ENCODE measurements at places on chromosomes 5 and 9. TPM values are rescaled to one million over a fixed set of nuclear protein-coding genes. Genes with fewer than 3 reads are reported as not detected.

Gene CRB2
- total RNA-seq = not detected

Gene CDX1
- 0.76 TPM for total RNA-seq

Gene TUSC1
- 9.8 TPM for total RNA-seq

Gene REEP2
- 1.5 TPM for total RNA-seq

Gene TMEM215
- 0.31 TPM for total RNA-seq

Gene CDH6
- total RNA-seq = 0.57 TPM

Gene PCDHGB7
- total RNA-seq = 18.3 TPM

Gene CCL21
- total RNA-seq = 5.6 TPM

Gene TMC1
- not detected for total RNA-seq

Gene SLC6A19
- not detected for total RNA-seq

Gene OBP2B
- total RNA-seq = 7.5 TPM

DNA sequence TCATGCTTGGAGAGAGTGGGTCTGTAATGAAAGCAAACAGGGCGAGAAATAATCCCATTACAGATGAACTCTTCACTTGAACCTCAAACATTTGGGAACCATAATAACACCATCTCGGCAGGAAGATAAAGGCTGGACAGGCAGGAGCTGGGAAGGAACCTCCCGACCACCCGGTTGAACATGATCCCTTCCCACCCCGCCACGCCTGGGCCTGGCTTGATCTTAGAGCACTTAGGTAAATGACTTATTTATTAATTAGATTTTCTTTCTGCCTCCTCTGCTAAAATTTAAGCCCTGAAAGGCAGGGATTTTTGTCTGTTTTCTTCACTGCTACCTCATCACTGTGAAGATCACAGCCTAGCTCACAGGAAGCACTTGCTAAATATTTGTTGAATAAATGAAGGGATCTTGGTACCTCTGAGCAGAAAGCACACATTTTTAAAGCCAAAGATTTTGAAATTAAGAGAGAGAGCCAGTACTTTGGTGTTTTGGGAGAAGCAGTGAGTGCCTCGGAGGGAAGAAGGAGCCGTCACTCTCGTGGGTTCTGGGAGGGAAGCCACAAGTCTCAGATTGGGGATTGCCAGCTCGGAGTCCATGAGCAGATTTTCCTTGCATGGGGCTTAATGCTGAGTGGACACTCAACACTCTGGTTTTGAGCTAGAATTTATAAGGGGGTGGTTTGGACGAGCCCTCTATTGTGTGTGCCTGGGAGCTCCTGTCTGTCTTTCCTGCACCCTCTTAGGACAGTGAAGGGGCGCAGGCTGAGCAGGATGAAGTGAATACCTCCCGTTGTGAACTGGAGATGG, 133.3 kb downstream of the MACROH2A1 start:
- DNase-seq = no peak

- no peak for DNase-seq
Observed at GRCh38 chr5:163612358-163613149, 107.1 kb downstream of the MAT2B start.

- no peak for DNase-seq
Observed at GRCh38 chr9:22033012-22033630, 24.0 kb upstream of the CDKN2B start.

DNA sequence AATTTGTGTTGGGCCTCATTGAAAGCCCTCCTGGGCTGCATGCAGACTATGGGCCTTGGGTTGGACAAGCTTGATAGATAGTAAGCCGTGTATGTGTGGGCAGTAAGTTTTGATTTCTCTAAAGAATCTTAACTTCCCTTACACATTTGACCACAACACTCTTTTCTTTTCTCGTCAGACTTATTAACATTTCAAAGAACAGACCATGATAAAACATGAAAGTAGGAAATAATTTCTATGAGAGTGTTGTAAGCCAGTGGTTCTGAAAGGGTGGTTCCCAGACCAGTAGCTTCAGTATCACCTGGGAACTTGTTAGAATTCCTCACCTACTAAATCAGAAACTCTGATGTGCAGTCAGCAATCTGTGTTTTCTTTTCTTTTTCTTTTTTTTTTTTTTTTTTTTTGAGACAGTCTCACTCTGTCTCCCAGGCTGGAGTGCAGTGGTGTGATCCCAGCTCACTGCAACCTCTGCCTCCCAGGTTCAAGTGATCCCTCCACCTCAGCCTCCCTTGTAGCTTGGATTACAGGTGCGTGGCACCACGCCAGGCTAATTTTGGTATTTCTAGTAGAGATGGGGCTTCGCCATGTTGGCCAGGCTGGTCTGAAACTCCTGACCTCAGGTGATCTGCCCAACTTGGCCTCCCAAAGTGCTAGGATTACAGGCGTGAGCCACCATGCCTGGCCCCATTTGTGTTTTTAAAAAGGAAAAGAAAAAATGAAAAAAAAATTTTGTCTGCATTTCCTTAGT, 20.0 kb upstream of the GCNT1 start:
- DNase-seq = no peak

DNA sequence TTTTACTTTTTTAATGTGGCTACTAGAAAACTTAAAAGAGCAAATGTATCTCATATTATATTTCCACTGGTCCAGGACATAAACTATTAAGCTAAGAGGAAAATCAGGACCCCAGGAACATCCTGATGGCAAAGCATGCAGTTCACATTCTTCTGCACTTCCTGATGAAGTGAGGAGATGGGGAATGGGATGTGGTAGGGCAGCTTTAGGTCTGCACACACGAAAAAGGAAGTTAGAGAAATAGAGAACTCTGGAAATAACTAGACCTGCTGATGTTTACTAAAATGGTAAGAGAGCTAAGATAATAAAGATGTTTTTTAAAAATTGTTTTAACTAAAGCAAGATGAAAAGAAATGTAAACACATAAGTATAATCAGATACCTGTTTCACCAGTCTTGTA, 39.7 kb upstream of the NIPBL start:
- DNase-seq = no peak

DNA sequence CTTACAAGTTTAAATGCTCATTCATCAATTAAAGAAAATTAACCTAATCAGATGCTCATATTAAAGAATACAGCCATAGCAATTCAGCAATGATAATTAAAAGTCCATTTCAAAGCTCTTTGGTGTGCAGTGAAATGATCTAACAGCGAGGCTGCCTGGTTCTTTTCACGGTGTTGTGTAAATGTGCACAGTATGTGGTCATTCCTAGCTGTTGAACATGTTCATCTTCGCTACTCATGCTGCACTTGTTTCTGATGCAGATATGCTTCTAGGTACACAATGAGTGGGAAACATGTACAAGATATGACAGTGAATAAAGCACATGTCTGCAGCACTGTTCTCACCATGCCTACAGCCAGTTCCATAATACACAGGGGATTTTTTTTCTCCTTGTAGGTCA, 163.5 kb downstream of the NR2F1-AS1 start:
- no peak for DNase-seq

DNA sequence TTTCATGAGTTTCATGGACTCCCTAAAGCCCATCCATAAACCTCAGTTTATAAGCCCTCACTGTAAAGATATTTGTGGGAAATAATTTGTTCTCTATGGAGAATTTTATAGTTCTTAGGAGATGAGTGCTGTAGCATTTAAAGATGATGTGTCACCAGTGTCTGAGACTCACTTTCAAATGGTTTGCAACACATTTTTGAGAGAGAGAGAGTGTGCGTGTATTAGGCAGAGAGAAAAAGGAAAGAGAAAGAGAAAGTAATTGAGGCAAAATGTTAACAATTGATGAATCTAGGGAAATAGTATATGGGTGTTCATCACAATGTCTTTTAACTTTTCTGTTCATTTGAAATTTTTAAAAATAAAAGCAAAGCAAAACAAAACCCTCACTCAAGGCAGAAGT, 479.0 kb downstream of the ZSWIM6 start:
- no peak for DNase-seq

- peak; percentile 60 for DNase-seq
Observed at GRCh38 chr5:180214870-180215770, 6.1 kb upstream of the RASGEF1C start.

GRCh38 chr5:55855509-55855908, 4.4 kb downstream of the IL31RA start:
- no peak for DNase-seq

GRCh38 chr5:10460252-10460906, 18.7 kb downstream of the ROPN1L start:
- DNase-seq = no peak

DNA sequence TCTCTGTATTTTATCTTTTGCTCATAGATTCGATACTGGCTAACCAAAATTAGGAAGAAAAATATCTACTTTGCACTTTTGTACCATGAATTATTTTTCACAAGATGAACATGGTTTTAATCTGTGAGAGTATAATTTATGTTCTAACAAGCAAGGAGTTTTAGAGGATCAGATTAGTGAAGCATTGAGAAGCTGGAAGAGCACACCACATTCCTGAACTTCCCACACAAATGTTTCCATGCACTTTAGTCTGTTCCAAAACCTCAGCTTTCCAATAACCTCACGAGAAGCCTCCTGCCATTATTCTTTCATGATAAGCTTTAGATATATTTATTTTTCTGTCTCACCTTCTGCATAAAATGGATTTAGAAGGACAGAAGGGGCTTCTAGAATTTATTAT, 98.7 kb upstream of the MPDZ start:
- no peak for DNase-seq

- DNase-seq = no peak
Observed at GRCh38 chr9:13061390-13061789, 218.1 kb downstream of the MPDZ start.

- no peak for DNase-seq
Observed at GRCh38 chr5:84478603-84479002, 93.9 kb upstream of the EDIL3 start.

DNA sequence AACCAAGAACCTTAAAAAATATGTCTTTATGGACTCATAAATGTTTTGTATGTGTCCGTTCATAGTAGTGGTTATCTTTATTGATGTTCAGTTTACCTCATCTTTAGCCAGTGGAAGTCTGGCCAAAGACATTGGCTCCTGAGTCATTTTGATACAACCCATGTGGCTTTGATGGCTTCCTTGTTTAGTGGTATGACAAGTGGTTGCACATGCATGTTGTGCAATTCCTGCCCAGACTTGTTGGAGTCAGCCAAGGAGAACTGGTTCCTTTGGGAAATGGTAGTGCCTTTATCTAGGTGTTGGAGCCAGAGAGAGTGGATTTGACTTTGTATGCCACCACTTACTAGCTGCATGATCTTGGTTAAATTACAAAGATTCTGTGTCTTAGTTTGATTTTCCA, 94.3 kb downstream of the RPS23 start:
- no peak for DNase-seq

- DNase-seq = no peak
Observed at GRCh38 chr9:71479621-71480020, 288.7 kb downstream of the CEMIP2 start.

DNA sequence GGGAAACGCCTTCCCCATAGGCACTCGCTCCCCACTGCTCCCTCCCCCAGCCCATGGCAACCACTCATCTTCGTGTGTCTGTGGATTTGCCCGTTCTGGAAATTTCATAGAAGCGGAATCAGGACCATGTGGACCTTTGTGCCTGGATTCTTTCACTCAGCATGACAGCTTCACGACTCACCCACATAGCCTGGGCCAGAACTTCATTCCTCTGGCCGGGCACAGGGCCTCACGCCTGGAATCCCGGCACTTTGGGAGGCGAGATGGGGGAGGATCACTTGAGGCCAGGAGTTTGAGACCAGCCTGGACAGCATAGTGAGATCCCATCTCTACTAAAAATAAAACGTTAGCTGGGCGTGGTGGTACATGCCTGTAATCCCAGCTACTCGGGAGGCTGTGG, 12.1 kb upstream of the DIPK1B start:
- no peak for DNase-seq

DNA sequence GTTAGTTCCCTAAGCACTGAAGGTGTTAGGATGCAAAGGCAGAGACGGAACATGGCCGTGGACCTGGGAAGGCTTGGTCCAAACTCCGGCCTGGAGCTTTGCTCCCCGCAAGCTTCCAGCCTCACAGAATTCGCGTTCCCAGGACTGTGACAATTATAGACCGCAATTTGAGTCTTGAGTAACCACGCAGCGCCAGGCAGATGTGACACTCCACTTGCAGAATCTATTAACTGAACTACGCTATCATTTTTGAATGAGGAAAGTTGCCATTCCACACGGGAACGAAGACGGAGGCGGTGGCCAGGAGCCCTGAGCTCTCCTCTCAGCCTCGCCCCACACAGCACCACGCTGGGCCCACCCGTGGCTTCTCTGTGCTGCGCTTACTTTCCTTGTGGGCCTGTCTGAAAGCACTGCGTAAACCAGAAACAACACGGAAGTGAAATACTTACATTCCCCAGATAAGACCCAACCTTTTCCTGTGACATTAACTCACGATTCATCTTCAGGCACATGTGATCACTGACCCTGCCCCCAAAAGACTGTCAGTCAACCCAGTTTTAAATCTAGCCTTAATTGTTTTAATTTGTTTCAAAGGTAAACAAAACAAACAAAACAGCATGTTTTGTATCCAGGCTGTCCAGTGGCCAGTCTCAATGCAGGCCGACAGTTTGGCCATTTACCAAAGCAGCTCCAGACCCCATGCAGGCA, 16.1 kb upstream of the COL5A1 start:
- peak; percentile 30 for DNase-seq

DNA sequence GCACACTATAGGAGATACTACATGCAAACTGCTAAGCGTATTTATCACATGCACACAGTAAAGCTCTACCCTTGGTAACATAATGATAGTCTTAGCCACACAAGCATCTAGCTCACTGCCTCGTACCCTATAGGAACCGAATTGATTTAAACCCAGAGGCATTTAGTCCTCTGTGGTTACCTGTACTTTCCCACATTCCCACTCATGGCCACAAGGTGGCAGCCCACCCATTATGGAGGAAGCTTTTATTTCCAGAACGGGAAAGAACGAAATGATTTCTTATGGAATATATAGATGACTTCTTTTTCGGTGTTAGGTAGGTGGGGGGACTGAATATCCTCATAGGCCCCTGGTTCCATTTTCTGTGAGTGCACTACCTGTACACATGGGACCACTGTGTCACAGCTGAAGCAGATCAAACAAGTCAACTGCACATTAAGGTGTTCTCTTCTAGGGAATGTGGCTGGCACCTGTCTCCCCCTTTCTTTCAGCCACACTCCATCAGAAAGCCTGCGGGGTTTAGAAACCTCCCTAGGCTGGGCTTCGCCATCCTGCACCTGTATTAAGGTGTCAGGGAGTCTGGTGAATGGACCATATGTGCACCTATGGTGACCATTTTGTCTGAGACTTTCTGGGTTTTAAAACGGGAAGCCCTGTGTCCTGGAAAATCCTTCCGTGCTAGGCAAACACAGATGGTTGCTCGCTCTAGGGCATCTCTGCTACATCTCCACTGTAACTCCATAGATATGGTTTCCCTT, 313.2 kb downstream of the SLIT3 start:
- DNase-seq = peak; percentile 82

DNA sequence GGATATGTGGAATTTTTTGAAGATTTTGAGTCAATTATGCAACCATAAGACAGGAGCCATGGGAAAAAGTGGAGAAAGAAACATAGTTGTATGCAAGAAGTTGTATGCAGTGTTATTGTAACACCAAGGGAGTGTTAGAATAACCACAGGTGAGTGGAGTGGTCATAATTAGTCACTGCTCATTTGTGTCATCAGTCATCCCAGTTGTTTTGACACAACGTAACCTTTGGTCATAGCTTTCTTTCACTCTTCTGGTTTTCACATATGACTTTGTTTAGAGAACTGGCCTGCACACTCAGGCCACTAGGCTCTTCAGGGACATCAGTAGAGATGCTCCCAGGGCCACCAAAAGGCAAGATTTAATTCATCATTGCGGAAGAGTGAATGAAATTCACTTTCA, 158.7 kb upstream of the HMHB1 start:
- no peak for DNase-seq

Data from suprapubic skin (tissue), 4 donors.